Lower leg skin (tissue), 4 donors: ENCODE measurements at places on chromosomes 13 and 19. TPM values are rescaled to one million over a fixed set of nuclear protein-coding genes. Genes with fewer than 3 reads are reported as not detected.

The COL4A1 gene
- total RNA-seq = 41.0 TPM

The SF3A2 gene
- total RNA-seq = 41.0 TPM

The NUFIP1 gene
- 3.6 TPM for total RNA-seq

The TEX26 gene
- not detected for total RNA-seq

The ZNF229 gene
- total RNA-seq = 11.1 TPM

The MLLT1 gene
- total RNA-seq = 23.6 TPM

The SPIB gene
- not detected for total RNA-seq

The POLRMT gene
- total RNA-seq = 61.1 TPM

The UGGT2 gene
- 14.5 TPM for total RNA-seq

The SLC17A7 gene
- total RNA-seq = 0.76 TPM

The FXYD3 gene
- 467 TPM for total RNA-seq

The ZNF442 gene
- total RNA-seq = 1.7 TPM

The CATSPERD gene
- total RNA-seq = not detected

The ADGRL1 gene
- 31.4 TPM for total RNA-seq

The HAUS5 gene
- total RNA-seq = 15.7 TPM

The CLIP3 gene
- 2.1 TPM for total RNA-seq

The RUBCNL gene
- 0.08 TPM for total RNA-seq

The HSD17B14 gene
- total RNA-seq = 5.7 TPM

The PGLYRP2 gene
- not detected for total RNA-seq

The ZNF525 gene
- 10.6 TPM for total RNA-seq

The IFI30 gene
- 87.9 TPM for total RNA-seq

The TRAPPC6A gene
- total RNA-seq = 51.7 TPM

The ZNF562 gene
- 22.2 TPM for total RNA-seq

The ATP4A gene
- not detected for total RNA-seq

The EHD2 gene
- total RNA-seq = 58.3 TPM

The LGALS7 gene
- 420 TPM for total RNA-seq

The GRIK5 gene
- 1.4 TPM for total RNA-seq

The SH2D3A gene
- 53.0 TPM for total RNA-seq

The RASGRP4 gene
- 2.3 TPM for total RNA-seq

The VSIG10L gene
- total RNA-seq = 38.5 TPM

The LINGO3 gene
- not detected for total RNA-seq

The MCOLN1 gene
- 20.0 TPM for total RNA-seq

The AP1M1 gene
- total RNA-seq = 47.2 TPM

The TICAM1 gene
- 20.4 TPM for total RNA-seq

The LILRA1 gene
- total RNA-seq = 0.23 TPM

The NPAS1 gene
- total RNA-seq = 24.3 TPM

The BCL3 gene
- total RNA-seq = 20.8 TPM

The CEACAM7 gene
- total RNA-seq = 5.7 TPM

The EML2 gene
- total RNA-seq = 91.4 TPM

The ZNF723 gene
- not detected for total RNA-seq

The FLT1 gene
- 8.6 TPM for total RNA-seq

The RASIP1 gene
- total RNA-seq = 4.7 TPM

The ICAM5 gene
- total RNA-seq = 0.20 TPM

The ANKLE1 gene
- total RNA-seq = 0.42 TPM

The LHFPL6 gene
- 18.1 TPM for total RNA-seq

The MRPL4 gene
- total RNA-seq = 90.8 TPM

The PCDH8 gene
- not detected for total RNA-seq

The ACER1 gene
- total RNA-seq = 91.3 TPM

The KLK12 gene
- total RNA-seq = 0.96 TPM

The IGFL2 gene
- total RNA-seq = 24.7 TPM

The C19orf53 gene
- total RNA-seq = 200 TPM
